NCI-H2081 treated with DMSO at 0.1 percent for 48 hours (cell line): ENCODE measurements at places on chromosomes 7 and 10.

- DNase-seq = no peak
These were observed 180.0 kb upstream of the SH2B2 start for GRCh38 chr7:102106625-102107024.

- no peak for DNase-seq
These were observed 86.9 kb upstream of the KCND2 start for GRCh38 chr7:120185940-120186682.

- no peak for DNase-seq
These were observed 96.4 kb downstream of the BUB3 start for GRCh38 chr10:123250640-123251039.

DNA sequence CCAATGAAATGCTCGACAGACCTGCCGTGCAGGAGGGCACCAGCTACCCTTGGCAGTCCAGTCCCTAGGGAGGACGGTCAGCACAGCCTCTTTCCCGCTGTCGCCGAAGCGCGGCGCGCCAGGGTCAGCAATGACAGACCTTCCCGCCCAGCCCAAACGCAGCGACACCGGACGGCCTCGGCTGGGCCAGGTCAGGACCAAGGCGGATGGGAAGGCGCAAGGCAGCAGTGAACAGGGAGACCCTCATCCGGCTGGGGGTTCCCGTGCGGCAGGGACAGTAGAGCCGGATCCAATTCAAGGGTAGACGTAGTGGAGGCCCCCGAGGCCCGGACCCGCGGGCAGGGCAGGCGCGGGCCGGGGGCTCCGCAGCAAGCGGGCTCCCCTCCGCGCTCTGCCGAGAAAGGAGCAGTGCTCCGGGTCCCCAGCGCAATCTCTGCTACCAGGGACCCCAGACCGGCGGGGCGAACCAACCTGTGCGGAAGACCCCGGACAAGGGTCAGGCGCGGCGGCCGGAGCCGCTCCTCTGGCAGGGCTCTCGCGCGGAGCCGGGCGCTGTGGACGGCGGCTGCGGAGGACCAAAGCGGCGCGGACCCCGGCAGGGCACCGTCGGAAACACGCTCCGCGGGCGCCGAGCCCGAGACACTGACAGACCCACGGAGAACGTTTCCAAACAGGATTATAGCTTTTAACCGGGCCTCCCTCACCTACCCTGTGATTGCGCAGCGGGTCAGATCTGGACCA, at the start of gene SEC31B:
TSS of gene SEC31B (minus strand) at position 551 of the 741 bp plus-strand sequence. CDS start 2,909 bp downstream, outside the sequence.
- DNase-seq = no peak

DNA sequence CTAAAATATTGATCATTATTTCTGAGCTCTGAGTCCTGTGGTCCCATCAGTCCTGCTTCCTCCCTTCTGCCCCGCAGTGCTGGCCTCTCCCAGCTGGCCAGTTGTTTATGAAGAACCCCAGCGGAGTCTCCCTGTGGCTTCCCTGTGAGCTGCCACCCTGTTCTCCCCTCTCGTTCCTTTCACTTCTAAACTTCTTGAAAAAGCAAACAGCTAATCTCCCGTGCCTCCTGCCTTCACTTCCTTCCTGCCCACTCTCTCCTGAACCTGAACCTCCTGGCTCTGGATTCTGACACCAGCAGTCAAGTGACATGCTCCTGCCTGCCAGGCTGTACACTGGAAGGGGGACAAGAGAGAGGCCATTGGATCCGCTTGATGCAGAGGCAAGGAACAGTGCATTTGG, 63.7 kb upstream of the ZPBP start:
- no peak for DNase-seq

DNA sequence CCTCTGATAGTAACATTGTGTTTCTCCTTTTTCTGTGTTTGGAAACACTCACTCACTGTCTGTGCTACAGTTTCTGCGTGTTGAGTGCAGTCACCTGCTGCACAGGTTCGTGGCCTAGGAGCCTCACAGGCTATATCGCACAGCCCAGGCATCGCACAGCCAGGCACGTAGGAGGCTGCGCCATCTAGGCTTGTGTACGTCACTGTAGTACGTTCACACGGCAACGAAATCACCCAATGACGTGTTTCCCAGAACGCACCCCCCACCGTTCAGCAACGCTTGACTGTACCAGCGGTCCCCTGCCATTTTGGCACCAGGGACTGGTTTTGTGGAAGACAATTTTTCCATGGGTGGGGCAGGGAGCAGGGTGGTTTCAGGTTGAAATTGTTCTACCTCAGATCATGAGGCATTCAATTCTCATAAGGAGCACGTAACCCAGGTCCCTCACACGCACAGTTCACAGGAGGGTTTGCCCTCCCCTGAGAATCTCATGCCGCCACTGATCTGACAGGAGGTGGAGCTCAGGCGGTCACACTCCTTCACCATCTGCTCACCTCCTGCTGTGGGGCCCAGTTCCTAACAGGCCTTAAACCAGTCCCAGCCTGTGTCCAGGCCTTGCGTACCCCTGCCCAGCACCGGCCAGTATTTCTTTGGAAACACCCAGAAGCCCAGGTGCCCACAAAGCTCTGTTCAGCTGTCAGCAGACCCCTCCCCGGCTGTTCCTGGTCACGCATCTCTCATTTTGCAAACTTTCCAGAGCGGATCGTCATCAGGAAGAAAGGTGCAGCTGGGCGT, 23.2 kb upstream of the PRKAR1B start:
- DNase-seq = no peak

- DNase-seq = no peak
These were observed 40.1 kb downstream of the ZNF467 start for GRCh38 chr7:149733131-149733923.

DNA sequence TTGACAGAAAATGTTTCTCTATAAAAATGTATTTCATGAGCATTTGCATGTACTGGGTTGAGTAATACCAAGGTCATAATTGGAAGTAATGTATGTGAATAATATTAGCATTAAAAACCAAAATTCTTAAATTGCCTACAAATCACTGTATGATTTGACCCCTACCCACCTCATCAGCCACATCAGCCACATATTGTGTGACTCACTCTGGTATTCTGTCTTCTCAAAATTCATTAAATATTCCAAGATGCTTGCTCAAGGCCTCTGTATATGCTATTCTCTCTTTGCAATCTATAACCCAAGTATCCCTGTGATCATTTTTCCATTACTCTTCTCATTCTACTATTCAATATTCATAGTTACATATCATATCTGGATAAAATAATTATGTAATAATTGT, 21.4 kb downstream of the POT1 start:
- no peak for DNase-seq

DNA sequence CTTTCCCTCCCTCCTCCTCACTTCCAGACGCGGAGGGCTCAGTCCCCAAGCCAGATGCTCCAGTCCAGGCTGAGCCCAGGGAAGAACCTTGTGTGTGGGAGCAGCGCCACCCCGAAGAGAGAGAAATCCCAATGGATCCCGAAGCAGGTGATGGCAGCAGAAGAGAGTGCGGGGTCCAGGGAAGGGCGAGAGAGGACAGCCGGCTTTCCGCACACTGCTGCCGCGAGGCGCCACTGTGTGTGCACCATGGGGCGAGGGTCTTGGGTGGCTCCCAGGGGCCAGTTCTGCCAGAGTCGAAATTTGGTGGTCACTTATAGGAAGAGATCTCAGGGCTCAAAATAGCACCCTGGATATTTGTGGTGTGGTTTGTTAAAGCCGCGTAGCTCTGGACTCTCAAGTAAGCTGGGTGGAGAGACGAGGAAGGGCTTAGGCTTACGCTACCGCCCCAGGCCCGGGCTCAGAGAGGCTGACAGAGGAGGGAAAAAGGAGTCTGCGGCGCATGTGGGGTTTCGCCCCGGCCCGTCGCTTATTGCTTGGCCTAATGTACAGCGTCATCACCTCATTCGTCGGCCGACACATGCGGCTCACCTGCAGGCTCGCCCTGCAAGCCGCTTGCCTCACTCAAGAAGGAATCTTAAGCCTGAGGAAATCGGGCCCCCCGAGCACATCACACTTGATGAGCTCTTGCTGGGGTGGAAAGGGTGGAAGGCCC, 12.1 kb downstream of the ZNF282 start:
- DNase-seq = no peak

DNA sequence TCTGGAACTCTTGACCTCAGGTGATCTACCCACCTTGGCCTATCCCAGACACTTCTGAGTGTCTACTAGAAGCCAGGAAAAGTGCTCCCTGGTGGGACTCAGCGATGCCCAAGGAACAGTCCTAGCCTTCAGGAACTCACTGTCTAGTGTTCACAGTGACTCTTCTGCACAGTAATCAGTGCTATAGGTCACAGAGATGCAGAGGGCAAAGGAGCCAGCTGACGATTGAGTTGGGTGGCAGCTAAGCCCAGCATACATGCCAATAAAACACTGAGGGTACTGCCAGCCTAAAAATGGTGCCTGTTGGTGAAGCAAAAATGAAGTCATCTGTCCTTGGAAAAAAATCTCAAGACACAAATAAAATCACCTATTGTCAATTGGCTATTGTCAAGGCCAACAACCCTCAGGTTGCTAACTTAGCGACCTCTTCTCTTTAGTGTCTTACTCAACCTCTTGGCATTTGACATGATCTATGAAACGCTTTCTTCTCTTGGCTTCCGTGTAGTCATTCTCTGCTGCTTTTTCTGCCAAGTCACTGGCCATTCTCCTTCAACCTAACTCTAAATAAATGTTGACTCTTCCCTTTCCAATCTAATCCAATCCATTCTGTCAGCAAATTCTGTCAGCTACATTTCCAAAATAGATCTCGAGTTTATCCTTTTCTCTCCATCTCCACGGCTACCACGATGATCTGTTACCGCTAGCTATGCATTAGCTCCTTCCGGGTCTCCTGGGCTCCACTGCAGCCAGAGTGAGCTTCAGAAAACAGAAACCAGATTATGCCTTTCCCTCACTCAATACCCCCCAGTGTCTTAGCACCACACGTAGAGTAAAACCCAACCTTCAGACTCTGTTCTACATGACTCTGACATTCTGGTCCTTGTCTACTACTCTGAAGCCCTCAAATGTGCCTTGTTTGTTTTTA, 99.2 kb downstream of the ATXN7L1 start:
- DNase-seq = no peak

- no peak for DNase-seq
These were observed 30.2 kb upstream of the NRCAM start for GRCh38 chr7:108486291-108486966.

DNA sequence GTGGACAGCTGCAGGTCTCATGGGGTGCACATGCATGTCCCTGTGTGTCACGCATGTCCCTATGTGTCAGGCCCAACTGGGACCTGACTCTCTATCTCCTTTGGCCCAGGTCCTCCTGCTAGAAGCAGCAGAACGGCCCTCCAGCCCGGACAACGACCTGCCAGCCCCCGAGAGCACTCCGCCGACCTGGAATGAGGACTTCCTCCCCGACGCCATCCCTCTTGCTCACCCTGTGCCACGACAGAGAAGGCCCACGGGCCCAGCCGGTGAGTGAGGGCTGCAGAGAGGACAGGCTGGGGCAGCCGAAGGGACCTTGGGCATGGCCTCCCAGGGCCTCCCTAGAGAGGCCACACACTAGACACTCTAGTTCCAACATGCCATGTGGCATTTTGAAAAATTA, 89.3 kb downstream of the MYL10 start:
- DNase-seq = no peak

DNA sequence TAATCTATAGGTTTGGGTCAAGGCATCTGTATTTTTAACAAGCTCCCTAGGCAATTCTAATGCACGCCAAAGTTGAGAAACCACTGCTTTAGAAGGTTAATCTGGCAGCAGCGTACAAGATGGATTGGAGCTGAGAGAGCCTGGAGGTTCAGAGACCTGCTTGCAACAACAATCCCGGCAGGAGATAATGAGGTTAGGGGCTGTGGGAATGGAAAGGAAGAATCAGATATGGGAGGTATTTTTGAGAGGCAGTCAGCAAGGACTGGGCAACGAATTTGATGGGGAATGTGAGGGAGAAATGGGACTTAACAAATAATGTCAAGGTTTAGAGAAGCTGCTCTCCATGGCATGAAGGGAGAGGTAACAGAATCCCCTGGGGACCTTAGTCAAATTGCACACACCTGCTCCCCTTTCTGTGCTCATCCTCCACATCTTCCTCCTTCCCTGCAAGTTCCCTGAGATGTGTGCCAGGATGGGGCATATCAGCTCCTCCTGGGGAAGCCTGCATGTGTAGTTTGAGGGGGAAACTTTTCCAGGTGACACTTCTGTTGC, 731.0 kb upstream of the GALNT17 start:
- DNase-seq = no peak

DNA sequence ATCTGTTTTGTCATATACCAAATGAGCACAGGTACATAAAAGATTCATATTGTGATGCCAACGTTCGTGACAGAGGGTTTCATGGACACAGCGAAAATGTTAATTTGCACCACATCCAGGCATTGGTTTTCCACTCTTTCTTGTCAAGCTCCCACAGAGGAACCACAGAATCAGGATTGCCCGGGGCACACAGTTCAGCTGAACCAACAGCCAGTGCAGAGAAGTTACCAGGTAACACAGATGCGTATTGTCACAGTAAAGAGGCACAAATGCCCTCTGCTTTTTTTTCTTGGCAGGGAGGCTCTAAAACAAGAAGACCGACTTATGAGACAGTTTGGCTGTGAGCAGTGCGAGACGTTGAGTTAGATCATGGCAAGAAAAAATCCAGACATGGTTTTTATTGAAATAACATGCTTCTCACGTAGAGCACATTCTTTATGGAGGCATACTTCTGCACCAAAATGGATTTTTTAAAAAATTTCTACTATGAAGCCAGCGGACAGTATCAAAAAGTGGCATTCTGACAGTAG, 331.1 kb upstream of the KIAA1217 start:
- no peak for DNase-seq

DNA sequence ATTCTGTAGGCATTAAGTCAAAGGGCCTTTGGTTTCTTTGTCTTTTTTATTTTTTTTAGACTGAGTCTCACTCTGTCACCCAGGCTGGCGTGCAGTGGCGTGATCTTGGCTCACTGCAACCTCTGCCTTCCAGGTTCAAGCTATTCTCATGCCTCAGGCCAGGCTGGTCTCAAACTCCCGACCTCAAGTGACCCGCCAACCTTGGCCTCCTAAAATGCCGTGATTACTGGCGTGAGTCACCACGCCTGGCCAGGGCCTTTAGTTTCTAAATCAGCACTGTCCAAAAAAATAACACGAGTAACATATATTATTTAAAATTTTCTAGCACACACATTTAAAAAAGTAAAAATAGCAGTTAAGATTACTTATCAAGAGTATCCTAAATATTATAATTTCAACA, 11.1 kb upstream of the ACSL5 start:
- DNase-seq = no peak

- DNase-seq = no peak
These were observed 454.0 kb downstream of the NEBL start for GRCh38 chr10:20443094-20443493.

- no peak for DNase-seq
These were observed 190.0 kb downstream of the CFTR start for GRCh38 chr7:117669818-117670217.

- DNase-seq = no peak
These were observed 636.6 kb downstream of the SDK1 start for GRCh38 chr7:3937605-3938004.
